ENCODE measurements at places on chromosomes 5 and 9.

GRCh38 chr5:36179950-36180349 is 28.0 kb downstream of the SKP2 start:
- no peak overlapping the region for H3K4me3 ChIP-seq
- peaks cover 43% of the 10 kb centered on the region for H3K36me3 ChIP-seq
- DNase-seq: no peak
- no peaks in the 10 kb centered on the region for H3K4me1 ChIP-seq

GRCh38 chr5:26553079-26553478 is 485.3 kb downstream of the CDH9 start:
- DNase-seq: no peak
- no peak overlapping the region for H3K4me3 ChIP-seq
- no peaks in the 10 kb centered on the region for H3K27me3 ChIP-seq
- H3K36me3 ChIP-seq: no peaks in the 10 kb centered on the region
- no peaks in the 10 kb centered on the region for H3K4me1 ChIP-seq

- no peaks in the 10 kb centered on the region for H3K36me3 ChIP-seq
- H3K4me3 ChIP-seq: no peak overlapping the region
- no peaks in the 10 kb centered on the region for H3K27me3 ChIP-seq
- no peaks in the 10 kb centered on the region for H3K4me1 ChIP-seq
- H3K27ac ChIP-seq: no peak overlapping the region
These were observed 344.7 kb upstream of the RGMB start for GRCh38 chr5:98428806-98429205.

- no peak overlapping the region for H3K27ac ChIP-seq
- DNase-seq: no peak
- no peaks in the 10 kb centered on the region for H3K36me3 ChIP-seq
- H3K4me3 ChIP-seq: no peak overlapping the region
- H3K4me1 ChIP-seq: peaks cover 2% of the 10 kb centered on the region
These were observed 5.6 kb downstream of the ADAMTS13 start for GRCh38 chr9:133427658-133428348.

GRCh38 chr9:7394002-7394774 is 405.4 kb downstream of the DMAC1 start:
- H3K27ac ChIP-seq: no peak overlapping the region
- no peaks in the 10 kb centered on the region for H3K4me1 ChIP-seq
- no peak overlapping the region for H3K4me3 ChIP-seq
- H3K27me3 ChIP-seq: peaks cover 3% of the 10 kb centered on the region

DNA sequence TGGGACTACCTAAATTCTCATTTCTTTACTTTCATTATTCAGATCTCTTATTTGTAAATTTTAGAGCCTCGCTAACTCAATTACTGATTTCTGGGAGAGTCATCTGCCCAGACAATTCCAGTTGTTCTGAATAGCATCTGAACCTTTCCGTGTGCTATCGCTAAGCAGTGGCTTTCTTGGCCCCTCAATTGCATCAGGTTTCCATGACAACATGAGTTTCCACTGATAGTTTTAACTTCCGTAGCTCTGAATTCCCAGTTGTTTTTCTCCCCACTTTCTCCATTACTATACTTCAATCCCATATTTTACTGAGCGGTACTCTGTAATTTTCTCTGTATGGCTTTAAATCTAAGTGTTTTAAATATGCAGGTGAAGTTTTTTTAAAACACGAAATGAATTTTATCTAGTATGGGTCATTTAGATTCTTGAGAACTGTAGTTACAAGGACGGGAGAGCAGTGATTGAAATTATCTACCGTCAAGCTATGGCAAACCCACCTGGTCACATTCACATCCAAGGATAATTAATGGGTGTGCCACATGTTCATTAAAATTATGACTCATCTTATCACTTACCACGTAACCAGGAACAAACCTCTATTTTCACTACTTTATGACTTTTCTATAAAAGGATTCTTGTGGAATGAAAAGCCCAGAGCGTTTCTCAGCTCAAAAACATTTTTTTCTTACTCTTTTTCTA is 223.5 kb upstream of the PCSK5 start:
- no peaks in the 10 kb centered on the region for H3K27me3 ChIP-seq
- H3K36me3 ChIP-seq: no peaks in the 10 kb centered on the region
- H3K27ac ChIP-seq: no peak overlapping the region
- no peak overlapping the region for H3K4me3 ChIP-seq
- no peaks in the 10 kb centered on the region for H3K4me1 ChIP-seq
- DNase-seq: no peak

DNA sequence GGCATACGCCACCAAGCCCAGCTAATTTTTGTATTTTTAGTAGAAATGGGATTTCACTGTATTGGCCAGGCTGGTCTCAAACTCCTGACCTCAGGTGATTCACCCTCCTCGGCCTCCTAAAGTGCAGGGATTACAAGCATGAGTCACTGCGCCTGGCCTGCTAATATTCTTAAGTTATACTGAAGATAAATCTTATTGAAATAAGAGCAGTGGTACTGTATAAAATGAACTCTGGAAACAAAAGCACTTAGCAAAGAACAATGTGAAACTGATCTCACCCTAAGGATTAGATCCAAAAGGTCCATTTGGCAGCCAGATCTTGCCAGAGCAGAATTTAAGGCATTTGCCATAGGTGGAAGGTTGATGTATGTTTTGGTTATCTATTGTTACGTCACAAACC is 27.1 kb downstream of the CYSTM1 start:
- no peak overlapping the region for H3K27ac ChIP-seq
- no peaks in the 10 kb centered on the region for H3K27me3 ChIP-seq
- H3K4me1 ChIP-seq: no peaks in the 10 kb centered on the region
- no peaks in the 10 kb centered on the region for H3K36me3 ChIP-seq

DNA sequence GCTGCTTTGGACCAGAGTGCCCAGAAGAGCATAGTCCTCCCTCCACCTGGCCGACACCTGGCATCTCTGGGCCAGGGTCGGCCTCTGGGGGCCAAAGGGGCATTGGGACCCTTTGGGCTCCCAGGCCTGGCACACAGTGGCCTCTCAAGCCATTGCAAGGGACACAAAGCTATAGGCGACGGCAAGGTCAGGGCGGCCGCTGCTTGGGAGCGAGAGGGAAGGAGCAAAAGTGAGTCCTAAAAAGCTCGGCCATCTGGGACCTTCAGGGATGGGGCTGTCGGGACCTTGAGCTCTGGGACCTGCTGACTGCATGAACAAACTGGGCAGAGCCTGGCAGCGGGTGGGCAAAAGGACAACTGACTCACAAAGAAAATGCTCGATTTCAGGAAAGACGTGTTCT is 13.9 kb downstream of the DBH start:
- H3K4me3 ChIP-seq: no peak overlapping the region
- no peaks in the 10 kb centered on the region for H3K4me1 ChIP-seq
- DNase-seq: no peak
- no peaks in the 10 kb centered on the region for H3K36me3 ChIP-seq
- no peak overlapping the region for H3K27ac ChIP-seq

Data from T-cell (primary cell).